ENCODE measurements at places on chromosomes 3 and 15.

DNA sequence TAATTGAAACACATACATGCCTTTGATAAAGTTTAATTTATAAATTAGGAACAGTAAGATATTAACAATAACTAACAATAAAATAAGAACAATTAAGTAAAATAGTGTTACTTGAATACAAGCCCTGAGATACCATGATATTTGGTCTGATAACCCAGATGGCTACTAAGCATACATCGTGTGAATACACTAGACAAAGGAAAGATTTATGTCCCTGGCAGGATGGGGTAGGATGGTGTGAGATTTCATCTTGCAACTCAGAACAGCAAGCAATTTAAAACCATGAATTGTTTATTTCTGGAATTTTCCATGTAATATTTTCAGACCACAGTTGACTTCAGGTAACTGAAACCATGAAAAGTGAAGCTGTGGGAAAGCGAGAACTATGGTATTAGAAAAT, 169.5 kb downstream of the DIPK2A start:
- no peak for DNase-seq

GRCh38 chr15:36742696-36743095, 163.3 kb downstream of the CDIN1 start:
- no peak for DNase-seq

- DNase-seq: peak; percentile 1
Observed at GRCh38 chr3:166060789-166061479, 223.7 kb upstream of the BCHE start.

- no peak for DNase-seq
Observed at GRCh38 chr15:65072027-65072426, 4.2 kb upstream of the RASL12 start.

DNA sequence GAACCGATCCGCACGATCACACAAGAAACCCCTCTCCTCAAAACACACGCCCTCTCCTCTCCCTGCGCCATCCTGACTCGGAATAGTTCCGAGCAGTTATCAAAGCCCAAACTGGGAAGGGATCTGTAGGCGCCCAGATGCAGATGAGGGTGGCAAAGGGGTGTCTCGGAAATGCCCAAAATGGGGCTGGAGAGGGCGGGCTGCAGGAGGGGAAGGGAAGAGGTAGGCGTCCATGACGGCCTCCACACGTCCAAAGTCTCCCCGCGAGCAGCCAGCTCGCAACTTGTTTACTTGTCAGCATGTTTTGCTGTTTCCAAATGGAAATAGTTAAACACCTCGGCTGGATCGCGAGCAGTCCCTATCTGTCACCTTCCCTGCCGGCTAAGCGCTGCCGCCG, 1.5 kb downstream of the NTRK3 start:
- peak; percentile 28 for DNase-seq

DNA sequence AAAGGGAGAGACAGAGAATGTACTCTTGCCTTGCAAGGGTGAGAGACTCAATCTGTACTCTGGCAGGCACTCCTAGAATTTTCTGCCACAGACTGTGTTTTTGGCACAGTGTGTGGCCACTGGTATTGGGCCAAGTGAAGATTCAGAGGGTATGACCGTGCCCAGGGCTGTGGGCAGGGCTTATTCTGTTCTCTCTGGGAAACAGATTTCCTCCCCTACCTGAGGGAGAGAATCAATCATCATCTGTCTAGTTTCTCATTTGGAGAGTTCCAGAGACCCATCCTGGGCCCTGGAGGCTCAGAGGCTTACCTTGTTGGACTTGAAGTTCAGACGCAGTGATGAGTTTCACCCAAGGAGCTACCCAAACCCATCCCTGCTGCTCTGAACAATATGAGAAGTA, 28.2 kb downstream of the CSTA start:
- peak; percentile 25 for DNase-seq

- DNase-seq: peak; percentile 49
Observed at GRCh38 chr3:194938845-194939531, 253.3 kb downstream of the FAM43A start.

- DNase-seq: no peak
Observed at GRCh38 chr3:66823009-66823397, 175.1 kb upstream of the KBTBD8 start.

GRCh38 chr15:29066838-29067237, 181.1 kb downstream of the APBA2 start:
- no peak for DNase-seq

DNA sequence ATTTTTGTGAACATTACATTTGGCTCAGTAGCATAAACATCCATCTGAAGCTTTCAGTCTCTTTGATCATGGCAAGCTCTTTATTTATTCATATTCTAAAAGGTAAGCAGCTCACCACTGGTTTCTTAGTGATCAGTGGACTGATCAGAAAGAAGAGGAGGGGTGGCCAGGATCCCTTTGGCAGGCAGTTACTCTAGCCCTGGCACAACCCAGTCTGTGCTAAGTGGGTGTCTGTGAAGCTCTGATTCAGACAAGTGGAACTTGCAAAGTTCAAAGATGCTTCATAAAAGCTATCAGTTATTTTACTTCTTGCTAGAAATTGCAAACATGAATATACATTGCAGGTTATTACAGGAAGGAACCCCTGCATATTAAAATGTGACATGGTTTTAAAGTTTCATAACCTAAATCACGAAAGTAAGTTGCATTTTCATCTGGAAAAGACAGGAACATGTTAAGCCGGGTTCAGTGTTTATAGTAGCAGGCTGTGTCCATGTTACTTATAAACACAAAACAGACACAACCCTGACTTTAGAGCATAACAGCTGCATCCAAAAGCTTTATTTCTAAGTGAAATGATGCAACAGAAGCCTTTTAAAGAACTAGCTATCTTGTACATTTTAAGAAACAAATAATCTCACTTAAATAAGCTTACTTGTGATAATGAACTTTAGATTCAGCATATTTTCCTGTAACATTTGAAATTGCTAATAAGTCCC, 785.3 kb downstream of the MCTP2 start:
- DNase-seq: no peak

DNA sequence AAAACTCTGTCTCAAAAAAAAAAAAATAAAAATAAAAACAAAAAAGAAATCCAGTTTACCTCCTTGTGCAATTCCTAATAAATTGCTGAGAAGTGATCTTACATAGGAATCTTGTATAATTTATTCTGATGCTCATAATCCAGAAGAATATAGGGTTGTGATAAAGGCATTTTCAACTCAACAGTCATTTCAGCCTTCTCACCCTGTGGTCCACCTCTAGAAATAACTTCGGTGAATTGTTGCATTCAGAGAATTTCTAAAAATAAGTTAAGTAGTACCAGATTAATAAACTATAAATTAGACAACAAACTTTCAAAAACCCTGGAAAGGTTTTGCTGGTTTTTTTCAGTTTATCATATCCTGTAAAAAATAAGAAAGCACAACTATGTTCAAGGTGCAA, 20.2 kb downstream of the RAF1 start:
- no peak for DNase-seq

GRCh38 chr3:152172460-152172859, 96.3 kb upstream of the MBNL1 start:
- no peak for DNase-seq

DNA sequence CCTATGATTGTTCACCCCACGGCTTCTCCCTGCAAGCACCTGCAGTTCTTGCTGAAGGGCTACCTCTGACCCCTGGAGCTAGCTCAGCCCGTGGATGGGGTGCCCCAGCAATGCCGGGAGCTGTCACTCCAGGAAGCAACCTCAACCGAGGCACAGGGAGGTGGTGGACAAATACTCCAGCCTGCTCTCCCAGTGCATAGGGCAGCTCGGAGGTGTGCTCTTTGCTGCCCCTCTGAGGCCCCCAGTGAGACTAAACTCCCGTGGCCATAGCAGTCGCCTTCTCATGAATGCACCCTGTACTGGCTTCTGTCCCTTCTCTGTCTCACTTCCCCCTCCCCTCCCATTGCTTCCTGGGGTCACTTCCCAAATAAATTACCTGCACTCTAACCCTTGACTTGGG, 48.5 kb downstream of the LINGO1 start:
- no peak for DNase-seq

DNA sequence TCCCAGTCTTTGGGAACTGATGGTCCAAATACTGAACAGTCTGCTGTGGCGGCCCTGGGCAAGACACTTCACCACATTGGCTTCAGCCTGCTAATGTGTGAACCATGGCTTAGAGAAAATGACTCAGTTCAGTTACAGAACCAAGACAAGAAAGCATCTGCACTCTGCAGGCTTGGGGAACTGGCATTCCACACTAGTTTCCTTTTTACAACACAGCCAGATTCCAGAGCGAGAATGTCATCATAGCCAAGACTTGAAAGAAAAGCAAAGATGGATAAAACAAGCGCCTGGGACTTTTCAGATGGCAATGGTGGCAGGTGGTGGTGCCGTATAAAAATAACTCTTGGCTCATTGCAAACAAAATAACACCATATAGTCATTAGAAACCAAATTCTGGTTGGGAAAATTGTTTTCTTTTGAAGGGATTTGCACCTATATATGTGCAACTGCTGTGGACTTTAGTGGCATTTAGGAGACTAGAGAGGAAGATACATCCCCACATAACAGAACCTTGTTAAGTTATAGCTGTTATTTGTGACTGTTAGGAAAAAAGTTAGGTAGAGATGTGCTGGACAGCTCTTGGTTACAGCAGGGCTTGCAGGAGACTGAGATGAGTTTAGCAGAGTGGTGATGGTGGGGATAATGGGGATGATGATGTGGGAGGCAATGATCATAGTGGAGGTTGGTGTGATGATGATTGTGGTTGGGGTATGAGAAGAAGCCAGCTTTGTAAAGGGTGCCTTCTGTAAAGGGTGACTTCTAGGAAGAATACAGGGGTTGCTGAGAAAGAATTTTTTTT, 273.6 kb downstream of the THRB start:
- no peak for DNase-seq

DNA sequence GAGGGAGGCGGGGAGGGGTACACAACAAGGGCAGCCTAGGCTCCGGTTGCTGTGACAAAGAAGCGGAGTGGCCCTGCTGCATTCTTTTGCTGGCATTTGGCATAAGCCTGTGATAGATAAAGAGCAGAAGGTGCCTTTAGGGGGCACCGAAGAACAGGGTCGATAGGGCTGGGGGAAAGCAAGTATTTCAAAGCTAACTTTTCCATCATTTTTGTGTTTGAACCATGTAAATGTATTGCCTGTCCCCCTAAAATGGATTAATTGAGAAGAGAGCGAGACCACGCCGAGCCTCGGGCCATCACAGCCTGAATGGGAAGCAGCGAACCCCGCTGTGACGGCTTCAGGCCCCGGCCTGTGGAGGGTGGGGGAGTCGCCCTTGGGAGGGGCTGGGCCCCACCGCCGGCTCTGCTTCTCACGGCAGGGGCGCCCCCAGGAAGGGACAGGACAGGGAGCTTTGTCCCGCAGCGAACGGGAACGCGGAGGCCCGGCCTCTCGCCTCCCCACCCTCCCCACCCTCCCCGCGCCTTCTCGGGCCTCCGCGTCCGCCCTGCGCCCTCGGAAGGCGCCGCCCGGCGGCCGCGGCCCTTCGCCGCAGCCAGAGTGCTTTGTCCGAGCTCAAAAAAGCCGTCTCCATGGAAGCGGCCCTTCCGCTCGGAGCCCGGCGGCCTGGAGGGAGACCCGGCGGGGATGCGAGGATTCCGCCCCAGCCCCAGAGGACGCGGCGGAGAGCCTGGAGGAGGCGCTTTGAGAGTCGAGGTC, 32.4 kb upstream of the ALDH1L1 start:
- peak; percentile 34 for DNase-seq

DNA sequence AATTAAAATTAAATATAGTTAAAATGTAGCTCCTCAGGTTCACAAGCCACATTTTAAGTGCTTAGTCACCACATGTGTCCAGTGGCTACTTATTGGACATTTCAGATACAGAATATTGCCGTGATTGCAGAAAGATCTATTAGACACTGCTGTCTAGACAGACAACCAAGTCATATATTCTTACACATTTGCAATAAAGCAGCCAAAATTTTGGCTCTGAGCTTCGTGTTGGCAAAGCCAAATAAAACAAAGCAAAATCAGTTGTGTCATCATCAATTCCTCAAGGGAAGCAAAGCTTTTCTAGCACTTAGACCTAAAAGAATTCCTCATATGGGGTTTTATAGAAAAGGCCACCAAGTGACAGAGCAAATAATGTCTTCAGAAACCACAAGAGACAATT, 193.1 kb upstream of the LPP start:
- DNase-seq: no peak

DNA sequence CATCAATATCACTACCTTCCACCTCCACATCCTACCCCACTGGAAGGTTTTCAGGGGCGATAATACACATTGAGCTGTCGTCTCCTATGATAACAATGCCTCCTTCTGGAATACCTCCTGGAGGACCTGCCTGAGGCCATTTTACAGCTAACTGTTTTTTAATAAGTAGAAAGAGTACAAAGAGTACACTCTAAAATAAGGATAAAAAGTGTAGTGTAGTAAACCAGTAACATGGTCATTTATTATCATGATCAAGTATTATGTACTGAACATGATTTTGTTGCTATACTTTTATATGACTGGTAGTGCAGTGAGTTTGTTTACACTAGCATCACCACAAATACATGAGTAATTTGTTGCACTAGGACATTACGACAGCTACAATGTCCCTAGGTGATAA, 46.6 kb upstream of the SSR3 start:
- no peak for DNase-seq

GRCh38 chr3:73839032-73839431, 214.3 kb upstream of the PDZRN3 start:
- no peak for DNase-seq

- DNase-seq: no peak
Observed at GRCh38 chr3:136905549-136905948, 43.5 kb downstream of the NCK1 start.

- no peak for DNase-seq
Observed at GRCh38 chr3:30511524-30512251, 94.7 kb upstream of the TGFBR2 start.

Measured in cerebellar cortex (tissue), 1 donor.